ENCODE measurements at places on chromosomes 6 and 20.

DNA sequence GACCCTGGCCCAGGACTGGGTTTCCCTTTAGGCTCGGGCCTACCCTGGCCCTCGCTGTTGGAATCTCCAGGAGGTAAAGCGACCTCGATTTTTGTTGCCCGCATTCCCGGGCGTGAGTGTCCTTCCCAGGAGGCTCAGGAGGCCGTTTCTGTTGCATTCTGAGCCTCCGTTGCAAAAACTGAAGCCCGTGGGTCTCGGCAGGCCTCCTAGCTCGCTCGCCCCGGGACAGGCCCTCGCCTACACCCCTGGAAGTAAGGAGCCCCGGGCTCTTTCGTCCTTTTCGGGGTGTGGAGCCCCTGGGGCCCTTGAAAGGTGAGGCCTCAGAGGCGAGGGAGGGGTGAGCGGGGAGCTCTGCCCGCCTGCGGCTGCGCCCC, 2.3 kb downstream of the NR2E1 start:
- DNase-seq = no peak

GRCh38 chr6:14072084-14072483, 45.5 kb upstream of the CD83 start:
- no peak for DNase-seq

- no peak for DNase-seq
Measured at GRCh38 chr6:41446132-41446531, 100.0 kb upstream of the FOXP4 start.

DNA sequence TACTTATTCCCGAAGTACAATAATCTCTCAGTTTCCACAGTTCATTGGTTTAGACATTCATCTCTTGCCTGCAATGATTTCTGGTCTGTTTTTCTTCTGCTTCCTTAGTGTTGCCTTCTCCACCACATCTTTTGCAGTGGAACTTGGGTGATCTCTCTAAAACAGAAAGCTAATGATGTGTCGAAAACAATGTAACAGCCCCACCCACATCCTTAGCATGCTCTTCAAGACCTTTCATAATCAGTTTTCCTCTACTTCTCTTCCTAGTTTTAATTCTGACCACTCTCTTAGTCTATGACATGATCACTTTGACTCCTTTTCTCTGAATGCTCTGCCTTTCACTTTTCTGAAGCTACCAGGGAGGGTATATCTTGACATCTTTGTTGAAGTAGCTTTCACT, 1007.9 kb upstream of the CITED2 start:
- DNase-seq = no peak

DNA sequence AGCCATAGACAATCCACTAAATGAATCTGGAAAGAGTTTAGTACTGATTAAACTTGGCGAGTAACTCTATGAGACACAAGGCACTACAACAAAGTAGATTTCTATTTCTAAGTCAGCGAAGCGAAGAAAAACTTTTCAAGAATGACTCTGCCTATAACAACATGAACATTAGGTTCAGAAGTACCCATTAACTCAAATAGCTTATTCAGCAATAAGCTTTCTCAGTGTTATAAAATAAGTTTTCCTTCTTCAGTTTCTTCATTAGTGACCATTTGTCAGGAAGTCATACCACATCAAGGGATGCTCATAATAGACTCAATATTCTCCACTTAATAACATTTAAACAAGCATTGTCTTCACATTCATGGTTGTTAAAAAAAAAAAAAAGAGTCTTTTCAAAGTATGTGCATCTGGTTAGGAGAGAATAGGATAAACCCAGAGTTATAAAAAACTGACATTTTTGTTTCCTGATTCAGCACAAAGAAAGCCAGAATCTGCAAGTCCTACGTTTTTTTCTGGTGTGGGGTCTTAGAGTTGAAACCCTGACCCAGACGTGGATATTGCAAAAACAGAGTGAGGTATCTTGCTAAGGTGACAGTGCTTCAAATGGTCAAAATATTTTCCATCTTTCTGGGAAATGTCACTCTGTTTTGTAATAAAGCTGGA, 148.2 kb upstream of the PREP start:
- DNase-seq = no peak

- DNase-seq = no peak
Measured at GRCh38 chr20:16346956-16347355, 226.3 kb downstream of the KIF16B start.

- DNase-seq = no peak
Measured at GRCh38 chr20:52226370-52226769, 34.8 kb upstream of the ZFP64 start.

- no peak for DNase-seq
Measured at GRCh38 chr6:147077251-147077650, 127.0 kb upstream of the STXBP5 start.

DNA sequence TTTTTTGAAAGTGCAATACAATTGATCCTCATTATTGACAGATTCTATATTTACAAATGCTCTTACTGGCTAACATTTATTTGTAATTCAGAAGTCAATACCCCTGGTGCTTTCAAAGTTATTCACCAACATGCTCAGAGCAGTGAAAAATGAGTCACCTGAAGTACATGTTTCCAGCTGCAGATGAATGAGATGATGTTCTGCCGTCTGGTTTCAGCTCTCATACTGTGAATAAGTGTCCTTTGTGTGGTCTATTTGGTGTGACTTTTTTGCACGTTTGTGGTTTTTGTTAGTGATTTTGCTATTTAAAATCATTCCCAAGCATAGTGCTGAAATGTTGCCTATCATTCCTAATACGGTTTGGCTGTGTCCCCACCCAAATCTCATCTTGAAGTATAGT, 22.3 kb upstream of the EYA4 start:
- no peak for DNase-seq

GRCh38 chr6:77403424-77403823, 59.9 kb downstream of the HTR1B start:
- DNase-seq = no peak

DNA sequence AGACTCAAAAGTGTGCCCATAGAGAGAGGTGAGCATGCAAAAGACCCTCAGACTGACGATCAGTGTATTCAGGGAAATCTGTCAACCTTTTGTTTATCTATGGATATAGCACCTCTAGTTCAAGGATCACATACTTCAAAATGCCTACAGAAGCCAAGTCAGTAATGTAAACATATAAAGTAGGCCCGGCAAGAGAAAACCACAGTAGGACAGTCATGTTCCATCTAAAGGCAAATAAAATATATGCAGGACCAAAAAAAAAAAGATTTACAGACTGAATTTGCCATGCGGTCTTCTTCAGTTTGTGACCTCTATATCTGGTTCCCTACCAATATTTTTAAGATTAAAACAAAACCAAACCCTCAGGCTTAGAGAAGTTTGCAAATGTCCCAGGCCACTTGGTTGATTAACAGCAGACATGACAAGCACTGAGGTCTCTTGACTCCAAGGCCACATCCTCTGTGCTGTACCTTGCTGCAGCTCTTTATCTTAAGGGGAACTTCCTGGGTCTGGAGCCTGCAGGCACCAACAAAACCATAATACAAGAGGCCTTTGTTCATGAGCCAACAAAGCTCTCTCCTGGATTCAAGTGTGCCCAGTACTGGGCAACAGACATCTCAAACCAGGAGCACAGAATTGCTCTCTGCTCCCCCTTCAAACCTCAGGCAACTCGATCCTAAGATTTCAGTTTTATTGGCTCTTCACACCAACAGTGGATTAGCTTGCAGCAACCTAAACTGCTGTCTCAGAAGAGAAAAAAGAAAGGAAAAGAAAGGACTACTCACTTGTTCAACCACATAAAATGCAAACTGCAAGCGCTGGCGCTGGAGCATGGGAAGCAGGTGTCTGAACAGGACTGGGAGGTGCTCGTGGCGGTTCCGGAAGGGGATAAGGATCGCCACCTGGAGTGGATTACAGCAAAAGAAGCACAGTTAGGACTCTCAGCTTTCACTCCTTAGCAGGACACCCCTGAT, 71.7 kb downstream of the B4GALT5 start:
- no peak for DNase-seq

GRCh38 chr6:121627761-121628160, 192.3 kb downstream of the GJA1 start:
- no peak for DNase-seq

DNA sequence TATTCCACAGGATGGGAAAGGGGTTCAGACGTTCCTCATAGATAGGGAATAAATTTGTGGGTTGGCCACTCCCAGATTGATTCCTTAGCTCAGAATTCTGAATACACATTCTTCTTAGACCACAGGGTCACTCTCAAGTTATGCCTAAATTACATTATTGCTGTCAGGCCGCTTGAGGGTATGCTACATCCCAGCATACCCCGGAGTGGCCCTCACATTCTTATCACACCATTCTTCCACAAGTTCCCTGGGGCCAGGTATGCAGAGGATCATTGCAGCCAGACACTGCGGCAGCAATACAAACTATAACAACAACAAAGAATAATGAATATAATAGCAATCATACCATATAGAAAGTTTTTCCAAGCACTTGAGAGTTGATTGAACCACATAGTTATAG, 237.9 kb upstream of the SOX4 start:
- no peak for DNase-seq

DNA sequence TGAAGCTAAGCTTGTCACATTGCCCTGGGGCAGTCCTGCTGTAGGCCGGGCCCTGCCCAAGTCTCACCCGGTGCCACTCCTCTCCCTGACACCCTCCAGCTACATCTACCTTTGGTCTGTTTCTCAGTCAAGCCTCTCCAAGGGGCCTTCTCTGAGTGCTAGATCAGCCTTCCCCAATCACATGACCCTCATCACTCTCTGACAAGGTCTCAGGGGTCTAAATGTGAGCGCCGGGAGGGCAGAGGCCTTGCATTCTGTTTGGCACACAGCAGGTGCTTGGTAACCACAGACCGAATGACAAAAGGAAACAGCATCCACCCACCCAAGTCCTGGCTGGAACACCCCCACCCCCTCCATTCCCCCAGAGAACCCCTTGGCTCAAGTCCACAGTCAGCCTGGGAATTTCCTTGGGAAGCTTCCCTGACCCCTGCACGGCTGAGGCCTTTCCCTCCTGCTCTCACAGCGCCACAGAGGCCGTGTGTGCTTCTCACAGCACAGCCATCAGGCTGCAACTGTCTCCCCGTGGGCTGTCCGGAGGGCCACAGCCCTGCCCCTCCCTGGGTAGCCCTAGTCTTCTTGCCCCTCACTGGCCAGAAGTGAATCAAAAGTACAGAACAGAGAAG, 32.9 kb downstream of the PKIG start:
- no peak for DNase-seq

- DNase-seq = no peak
Measured at GRCh38 chr20:1357921-1358671, 29.2 kb upstream of the SDCBP2 start.

GRCh38 chr20:44023515-44024371, 109.1 kb downstream of the TOX2 start:
- no peak for DNase-seq

- no peak for DNase-seq
Measured at GRCh38 chr6:103516336-103516735, 1343.4 kb downstream of the HACE1 start.

GRCh38 chr6:111477481-111477938, 5.5 kb downstream of the REV3L start:
- DNase-seq = no peak

DNA sequence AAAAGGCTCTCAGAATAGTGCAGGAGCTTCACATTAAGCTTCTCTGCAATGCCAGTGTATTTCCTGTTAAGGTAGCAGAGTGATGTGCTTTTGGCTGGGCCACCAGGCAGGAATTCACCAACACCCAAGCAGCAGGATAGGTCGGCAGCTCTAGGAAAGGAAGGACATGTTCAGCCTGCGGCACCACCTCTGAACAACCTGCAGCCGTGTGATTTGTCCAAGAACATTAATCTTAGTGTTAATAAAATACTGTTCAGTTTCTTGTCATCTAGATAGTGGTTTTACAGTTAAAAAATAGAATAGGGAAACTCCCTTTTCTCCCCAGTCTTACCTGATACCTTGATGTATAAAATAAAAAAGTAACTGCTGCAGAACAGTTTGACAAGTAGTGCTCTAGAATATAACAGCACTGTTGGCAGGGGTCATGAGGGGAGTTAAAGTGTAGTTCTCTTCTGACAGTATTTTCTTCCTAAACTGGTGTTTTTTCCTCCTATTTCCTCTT, 18.8 kb downstream of the ZNF292 start:
- DNase-seq = no peak
